HCT116 (cell line): ENCODE measurements at places on chromosomes 13 and 19.

GRCh38 chr13:45220403-45220802 is 19.6 kb upstream of the KCTD4 start:
- DNase-seq, result no peak

DNA sequence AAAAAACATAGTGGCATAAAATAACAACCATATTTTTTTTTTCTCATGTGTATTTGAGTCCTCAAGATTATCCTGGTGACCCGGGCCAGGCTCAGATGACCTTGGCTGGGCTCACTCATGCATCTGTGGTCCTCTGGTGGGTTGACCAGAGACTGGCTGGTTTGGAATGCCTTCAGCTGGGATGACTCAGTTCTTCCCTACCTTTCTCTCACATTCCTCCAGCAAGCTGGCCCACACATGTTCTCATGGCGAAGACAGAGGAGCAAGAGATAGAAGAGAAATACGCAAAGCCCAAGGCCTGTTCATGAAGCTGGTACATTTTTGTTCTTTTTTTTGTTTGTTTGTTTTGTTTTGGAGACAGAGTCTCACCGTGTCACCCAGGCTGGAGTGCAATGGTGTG is 14.3 kb upstream of the ZNF541 start:
- no peak for DNase-seq

DNA sequence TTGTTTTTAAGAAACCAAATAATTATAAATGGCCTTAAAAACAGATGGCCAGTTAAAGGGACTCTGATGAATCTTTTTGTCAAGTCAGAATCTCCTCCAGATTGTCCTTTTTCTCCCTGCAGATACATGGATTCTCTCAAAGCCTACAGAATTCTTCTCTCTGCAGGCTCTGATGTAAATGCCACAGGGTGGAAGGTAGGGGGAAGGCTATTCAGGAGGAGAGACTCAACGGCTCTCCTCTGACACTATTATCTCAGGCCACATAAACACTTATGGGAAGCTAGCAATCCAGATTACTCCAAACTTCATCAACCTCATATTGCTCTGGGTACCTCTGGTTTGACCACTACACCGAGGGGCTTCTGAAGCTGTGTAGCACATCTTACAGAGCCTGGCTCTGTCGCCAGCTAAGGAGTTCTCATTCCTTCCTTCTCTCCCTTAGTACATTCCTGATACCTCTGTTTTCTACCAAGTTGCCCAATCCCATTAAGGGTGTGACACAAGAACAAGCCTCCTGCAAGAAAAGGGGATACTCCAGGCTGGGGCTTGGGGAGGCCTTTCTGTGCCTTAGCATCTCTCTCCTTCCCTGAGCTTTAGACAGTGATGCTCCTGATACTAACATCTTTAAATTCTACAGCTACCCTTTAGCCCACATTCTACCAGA is 14.9 kb downstream of the LCP1 start:
- no peak for DNase-seq

DNA sequence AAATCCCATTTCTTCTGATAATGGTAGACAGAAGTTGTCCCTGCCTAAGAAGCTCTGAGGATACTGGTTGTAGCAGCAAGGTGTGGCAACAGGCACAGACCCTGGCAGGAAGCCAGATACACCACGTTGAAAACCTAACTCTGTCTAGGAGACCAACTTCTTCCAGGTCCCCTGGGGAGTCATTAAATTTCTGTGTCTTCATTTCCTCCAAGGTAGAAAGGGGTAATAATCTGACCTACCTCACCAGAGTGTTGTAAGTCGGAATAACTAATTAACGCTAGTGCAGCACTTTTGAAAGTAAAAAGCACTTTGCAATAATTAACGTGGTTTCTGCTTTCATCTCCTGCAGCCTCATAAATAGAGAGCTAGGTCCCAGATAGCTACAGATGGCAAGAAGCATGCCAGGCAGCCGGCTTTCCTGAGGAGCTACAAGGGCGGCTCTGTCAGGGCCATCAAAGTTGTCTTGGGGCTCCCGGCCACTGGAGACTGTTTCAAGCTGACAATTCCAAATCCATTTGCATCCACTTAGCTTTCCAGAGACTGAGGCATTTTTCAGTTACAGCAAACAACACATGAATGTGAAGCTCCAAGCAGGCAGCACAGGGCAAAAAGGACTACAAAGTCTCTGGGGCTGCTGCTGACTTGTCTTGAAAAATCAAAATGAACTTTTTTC is 176.2 kb downstream of the FOXO1 start:
- no peak for DNase-seq

- no peak for DNase-seq
Measured at GRCh38 chr13:37163641-37164265, 58.3 kb upstream of the CSNK1A1L start.

DNA sequence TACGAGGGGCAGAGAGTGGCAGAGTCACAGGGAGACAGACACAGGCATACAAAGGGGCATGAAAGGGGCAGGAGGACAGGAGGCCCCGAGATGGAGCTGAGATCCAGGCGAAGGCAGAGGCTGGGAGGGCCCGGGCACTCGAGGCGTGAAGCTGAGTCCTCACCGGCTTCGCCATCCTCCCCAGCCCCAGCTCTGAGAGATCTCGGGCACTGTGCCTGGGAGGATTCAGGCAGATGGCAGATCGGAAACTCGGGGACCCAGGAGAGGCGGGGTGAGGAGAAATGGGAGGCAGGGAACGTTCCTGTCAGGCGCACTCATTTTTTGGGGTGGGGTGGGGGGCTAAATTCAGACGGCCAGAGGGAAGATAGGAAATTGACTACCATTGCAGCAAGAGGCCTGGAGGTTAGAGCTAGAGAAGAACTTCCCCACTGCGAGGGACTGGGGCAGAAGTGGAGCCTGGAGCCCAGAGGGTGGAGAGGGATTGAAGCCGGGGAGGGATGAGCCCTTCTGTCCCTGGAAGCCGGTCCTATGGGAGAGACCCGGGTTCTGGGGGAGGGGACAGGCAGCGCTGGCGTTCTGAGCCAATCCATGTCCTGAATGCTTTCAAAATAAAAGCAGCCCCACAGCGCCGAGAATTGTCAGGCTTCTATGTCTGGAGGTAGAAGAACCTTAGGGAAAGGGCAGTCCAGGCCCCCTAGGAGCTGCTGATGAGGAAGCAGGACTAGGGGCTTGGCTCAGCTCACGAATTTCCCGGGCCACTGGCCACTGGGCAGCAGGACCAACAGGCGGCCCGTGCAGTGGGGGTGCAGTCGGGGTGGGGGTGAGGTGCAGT is 12.6 kb downstream of the LRRC4B start:
- DNase-seq, result no peak

- DNase-seq, result no peak
Measured at GRCh38 chr13:29883941-29884518, 33.6 kb upstream of the UBL3 start.

DNA sequence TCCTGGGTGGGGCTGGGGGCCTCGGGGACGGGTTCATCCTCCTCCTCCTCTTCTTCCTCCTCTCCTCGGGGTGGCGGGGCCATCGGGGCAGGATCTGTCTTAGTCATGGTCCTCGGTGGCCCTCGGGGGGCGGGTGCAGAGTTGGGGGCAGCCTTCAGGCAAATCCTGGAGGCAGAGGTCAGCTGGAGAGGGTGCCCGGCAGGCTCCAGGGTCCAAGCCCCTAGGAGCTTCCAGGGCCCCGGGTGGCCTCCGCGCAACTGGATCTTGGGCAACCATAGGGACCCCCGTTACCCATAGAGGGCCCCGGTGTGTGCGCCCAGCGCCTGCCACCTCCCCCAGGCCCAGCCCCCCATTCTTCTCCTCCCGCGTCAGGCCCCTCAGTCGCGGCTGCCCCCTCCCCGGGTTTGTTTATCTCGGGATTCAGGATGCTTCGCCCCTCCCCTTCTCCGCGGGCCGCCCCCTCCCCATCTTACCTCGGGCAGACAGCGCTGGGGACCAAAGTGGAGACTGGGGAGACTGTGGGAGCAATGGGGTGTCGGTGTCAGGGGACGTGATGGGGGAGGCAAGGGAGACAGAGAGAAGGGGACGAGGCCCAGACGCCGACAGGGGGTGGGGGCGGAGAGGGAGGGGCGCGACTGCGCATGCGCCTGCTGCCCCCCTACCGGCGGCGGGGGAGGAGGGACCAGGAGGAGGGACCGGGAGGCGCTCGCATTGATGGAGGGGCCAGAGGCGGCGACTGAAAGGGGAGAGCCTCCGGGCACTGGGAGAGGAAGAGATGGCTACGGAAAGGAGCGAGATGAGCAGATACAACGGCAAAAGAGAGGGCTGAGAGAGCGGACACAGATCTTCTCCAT is at the start of gene CLIP3:
Gene CLIP3, minus strand, starts transcription at position 623 of the 854 bp plus-strand sequence. Its CDS starts 516 bp downstream, at position 107.
- DNase-seq, result no peak

- DNase-seq, result no peak
Measured at GRCh38 chr19:41739361-41739760, 16.0 kb upstream of the CEACAM6 start.

DNA sequence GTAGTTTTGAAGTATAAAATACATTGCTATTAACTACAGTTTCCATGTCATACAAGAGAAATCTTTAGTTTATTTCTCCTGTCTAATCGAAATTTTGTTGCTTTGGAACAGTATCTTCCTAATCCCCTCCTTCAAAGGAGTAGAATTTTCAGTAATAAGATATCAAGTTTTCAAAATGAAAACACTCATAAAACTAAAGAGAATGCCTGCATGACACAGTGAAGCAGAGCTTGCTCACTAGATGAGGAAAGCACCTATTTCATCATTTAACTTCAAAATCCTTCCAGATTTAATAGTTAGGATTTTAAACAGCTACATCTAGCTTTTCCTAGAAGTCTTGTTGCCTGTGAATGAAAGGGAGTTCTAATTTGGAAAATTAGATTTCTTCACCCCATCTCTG is 80.8 kb downstream of the TNFSF11 start:
- DNase-seq, result no peak

DNA sequence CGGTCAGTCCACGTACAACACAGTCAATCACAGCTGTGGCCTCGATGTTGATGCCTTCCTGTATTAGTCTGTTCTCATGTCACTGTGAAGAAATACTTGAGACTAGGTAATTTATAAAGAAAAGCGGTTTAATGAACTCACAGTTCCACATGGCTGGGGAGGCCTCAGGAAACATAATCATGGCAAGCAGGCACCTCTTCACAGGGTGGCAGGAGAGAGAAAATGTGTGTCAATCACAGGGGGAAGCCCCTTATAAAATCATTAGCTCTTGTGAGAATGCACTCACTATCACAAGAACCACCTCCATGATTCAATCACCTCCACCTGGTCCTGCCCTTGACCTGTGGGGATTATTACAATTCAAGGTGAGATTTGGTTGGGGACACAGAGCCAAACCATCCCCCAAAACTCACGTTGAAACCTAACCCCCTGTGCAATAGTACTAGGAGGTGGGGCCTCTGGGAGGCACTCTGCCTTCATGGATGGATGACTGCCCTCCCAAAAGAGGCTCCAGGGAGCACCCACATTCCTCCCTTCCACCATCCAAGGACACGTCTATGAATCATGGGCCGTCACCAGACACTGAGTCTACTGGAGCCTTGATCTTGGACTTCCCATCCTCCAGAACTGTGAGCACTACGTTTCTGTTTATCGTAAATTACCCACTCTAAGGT is 2.3 kb upstream of the PROZ start:
- no peak for DNase-seq

DNA sequence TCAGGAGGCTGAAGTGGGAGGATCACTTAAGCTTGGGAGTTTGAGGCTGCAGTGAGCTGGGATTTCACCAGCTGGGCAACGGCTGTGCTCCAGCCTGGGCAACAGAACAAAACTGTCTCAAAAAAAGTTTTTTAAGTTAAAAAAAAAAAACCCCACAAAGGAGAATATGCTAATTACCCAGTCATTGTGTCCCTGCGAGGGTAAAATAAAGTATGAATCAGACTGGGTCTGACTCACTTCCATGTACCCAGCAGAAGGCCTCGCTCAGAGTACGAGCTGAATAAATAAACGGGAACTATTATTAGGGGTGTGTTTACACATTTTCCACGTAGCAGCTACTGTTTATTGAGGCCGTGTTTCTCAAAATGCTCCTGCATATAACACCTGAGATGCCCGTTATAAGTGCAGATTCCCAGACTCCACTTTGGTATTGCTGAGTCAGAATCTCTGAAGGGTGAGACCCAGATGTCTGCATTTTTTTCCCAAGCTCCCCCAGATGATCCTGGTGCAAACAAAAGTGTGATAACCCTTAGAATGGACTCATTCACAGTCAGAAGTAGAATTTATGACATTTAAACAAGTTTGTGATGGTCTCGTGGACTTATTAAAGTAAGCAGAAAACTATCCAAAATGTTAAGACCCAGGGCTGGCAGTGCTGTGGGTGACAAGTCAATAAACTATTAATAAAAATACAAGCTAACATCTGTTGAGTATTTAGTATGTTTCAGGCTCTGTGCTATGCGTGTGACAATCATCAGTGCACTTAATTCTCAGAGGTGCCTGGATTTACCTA is 28.2 kb downstream of the KCNC3 start:
- DNase-seq, result peak; percentile 10

DNA sequence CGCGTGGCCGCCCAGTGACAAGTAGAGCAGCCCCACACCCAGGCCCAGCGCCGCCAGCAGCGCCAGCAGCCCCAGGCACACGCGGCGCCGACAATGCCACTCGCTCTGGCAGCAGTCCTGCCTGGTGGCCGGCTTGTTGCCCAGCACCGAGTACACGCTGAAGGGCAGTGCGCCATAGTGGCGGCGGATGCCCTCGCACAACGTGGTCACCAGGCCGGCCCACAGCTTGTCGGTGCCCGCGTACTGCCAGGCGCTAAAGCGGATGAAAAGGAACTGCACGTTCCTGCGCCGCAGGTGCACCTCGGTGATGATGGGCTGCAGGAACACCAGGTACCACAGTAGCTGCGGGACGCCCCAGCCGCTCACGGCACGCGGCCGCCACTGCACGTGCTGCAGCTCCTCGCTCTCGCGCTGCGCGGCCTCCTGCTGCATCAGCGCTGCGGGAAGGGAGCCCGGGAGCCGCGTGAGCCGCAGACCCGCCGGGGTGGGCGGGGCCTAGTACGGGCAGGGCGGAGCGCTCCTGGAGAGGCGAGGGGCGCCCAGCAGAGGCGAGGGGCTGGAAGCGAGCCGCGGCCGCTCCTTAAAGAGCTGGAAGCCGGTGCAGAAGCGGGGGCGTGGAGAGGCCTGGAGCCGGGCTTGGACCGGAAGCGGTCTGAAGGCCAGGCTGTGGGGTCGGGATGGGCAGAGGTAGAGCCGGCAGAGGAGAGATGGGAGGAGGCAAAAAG is 7.3 kb downstream of the NKPD1 start:
- DNase-seq, result no peak

GRCh38 chr19:58476498-58477015 is 405 bp downstream of the ZNF446 start:
- DNase-seq, result no peak

- no peak for DNase-seq
Measured at GRCh38 chr19:4849019-4849418, 17.5 kb upstream of the TICAM1 start.

DNA sequence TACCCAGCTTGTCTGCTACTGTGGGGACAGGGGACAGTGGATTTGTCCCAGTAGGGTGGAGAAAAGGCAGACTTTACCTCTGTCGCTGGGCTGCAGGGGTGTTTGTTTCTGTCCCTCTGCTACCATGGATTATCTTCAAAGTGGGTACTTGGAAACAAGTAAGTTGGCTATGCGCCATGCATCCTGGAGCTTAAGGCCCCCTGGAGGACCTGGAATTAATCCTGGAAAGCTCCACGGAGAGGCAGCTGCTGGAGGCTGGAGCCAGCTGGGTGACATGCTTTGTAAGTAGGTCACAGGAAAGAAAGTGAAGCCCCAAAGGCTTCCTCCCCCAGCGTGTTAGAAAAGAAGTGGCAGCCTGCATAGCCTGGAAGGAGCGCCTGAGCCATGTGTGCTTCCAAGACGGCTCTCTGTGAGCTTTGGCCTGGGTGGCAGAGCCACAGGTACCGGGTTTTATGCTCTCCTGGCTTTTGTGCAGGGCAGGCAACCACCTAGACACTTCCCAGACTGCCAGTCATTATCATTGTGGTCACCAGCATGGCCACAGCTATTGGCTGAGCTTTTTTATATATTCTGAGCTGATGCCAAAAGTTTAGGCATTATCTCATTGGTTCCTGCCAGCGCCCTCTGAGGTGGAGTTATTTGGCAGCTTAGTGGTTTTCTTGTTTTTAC is 9.5 kb downstream of the B3GLCT start:
- no peak for DNase-seq
